ENCODE measurements at places on chromosomes 16 and 17.
A peak's percentile ranks its signal among the peaks of the same experiment; 100 is the strongest.

DNA sequence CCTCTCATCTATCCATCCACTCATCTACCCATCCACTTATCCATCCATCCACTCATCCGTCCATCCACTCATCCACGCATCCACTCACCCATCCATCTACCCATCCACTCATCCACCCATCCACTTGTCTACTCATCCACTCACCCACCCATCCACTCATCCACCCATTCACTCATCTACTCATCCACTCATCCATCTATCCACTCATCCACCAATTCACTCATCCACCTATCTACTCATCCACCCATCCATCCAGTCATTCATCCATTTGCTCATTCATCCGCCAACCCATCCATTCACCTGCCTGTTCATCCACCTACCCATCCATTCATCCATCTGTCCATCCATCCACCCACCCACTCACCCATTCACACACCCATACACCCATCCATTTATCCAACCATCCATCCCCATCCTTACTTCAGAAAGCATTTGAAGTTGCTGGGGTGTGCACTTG lies 329.6 kb downstream of the SEC14L1 start:
- DNase-seq, result no peak

DNA sequence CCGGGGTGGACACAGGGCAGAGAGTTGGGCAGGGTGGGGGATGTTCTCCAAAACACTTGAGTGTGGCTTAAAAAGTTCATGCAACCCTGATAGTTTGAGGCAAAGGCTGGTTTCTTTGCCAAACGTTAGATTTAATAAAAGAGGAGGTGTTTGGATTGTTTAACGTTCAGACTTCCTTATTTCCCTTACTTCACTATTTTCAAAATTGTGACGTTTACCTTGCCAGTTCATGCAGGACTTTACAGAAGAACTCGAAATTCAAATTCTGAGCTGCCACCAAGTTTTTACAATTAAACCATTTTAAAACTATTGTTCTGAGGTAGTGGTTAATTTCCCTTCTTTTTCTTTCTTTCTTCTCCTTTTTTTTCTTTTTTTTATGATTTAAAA lies 5.5 kb downstream of the SEC14L1 start:
- DNase-seq, result no peak

GRCh38 chr16:2495041-2495440 lies 18.7 kb upstream of the ATP6V0C start:
- DNase-seq, result no peak

DNA sequence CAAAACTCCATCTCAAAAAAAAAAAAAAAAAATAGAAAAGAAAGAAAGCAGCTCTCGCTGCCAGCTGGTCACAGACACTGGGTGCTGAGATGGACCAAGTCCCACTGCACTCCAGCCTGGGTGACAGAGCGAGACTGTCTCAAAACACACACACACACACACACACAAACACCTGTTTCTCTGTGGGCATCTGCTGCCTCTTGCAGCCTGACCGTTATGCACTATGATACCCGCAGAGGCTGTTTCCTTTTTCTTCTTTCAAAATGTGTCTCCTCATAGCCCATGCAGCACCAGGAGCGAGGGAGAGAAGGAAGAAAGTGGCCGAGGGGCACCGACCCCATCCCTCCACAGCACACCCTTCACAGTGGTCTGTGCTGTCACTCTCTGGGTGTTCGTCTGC lies 36.9 kb upstream of the KLHDC4 start:
- DNase-seq, result no peak

GRCh38 chr17:44793885-44794842 lies 35.4 kb downstream of the ADAM11 start:
- no peak for DNase-seq

- DNase-seq, result no peak
Measured at GRCh38 chr17:22704674-22705073, 1012.4 kb downstream of the KCNJ18 start.

GRCh38 chr17:6912110-6913051 lies 80.9 kb upstream of the TEKT1 start:
- no peak for DNase-seq

GRCh38 chr16:88706965-88707826 lies 893 bp downstream of the CTU2 start:
- no peak for DNase-seq

- DNase-seq, result no peak
Measured at GRCh38 chr16:28586466-28586865, 10.4 kb downstream of the SULT1A2 start.

DNA sequence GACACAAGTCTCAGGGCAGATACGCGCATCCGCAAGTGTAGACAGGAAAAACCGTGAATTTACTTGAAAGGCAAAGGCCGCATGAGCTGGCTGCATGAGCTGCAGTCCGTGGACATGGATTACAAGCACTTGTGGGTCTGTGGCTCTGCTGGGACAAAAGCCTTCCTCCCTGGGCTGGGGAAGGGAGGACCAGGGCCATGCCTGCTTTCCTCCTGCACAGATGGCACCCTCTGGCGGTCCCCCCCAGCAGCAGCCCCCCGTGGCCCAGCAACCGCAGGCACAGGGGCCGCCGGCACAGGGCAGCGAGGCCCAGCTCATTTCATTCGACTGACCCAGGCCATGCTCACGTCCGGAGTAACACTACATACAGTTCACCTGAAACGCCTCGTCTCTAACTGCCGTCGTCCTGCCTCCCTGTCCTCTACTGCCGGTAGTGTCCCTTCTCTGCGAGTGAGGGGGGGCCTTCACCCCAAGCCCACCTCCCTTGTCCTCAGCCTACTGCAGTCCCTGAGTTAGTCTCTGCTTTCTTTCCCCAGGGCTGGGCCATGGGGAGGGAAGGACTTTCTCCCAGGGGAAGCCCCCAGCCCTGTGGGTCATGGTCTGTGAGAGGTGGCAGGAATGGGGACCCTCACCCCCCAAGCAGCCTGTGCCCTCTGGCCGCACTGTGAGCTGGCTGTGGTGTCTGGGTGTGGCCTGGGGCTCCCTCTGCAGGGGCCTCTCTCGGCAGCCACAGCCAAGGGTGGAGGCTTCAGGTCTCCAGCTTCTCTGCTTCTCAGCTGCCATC lies 1.7 kb upstream of the MRPL12 start:
- DNase-seq, result no peak

GRCh38 chr17:60857556-60858080 lies 180.0 kb downstream of the BCAS3 start:
- DNase-seq, result no peak

- peak; percentile 87 for DNase-seq
Measured at GRCh38 chr16:67594956-67595355, 32.6 kb downstream of the CTCF start.

- no peak for DNase-seq
Measured at GRCh38 chr17:2688351-2689342, 22.9 kb downstream of the CLUH start.

GRCh38 chr16:80147026-80147655 lies 393.7 kb upstream of the DYNLRB2 start:
- no peak for DNase-seq

- peak; percentile 97 for DNase-seq
Measured at GRCh38 chr17:44556832-44557606, at the start of gene FZD2. Gene FZD2 (plus strand): TSS chr17:44557484. CDS start chr17:44557689, 205 bp downstream.

GRCh38 chr17:28982131-28982793 lies 23.6 kb downstream of the SEZ6 start:
- DNase-seq, result no peak

GRCh38 chr17:40454613-40454995 lies 11.4 kb downstream of the IGFBP4 start:
- no peak for DNase-seq

DNA sequence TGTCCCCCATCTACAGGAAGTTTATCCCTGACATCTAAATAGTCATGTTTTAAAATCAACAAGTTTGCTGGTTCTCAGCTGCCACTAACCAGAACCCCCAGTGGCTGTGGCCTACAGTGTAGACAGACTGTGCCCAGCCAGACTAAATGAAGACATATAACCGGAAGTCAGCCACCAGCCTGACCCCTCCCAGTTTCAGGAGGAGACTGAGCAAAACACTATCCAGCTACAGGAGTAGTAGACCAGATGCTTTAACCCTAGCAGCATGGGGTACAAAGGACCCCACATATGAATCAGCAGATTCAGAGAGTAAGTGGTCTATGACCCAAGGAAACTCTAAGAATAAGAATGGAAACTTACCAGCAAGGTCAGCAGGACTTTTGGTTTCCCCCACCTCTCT lies 83.4 kb downstream of the HIC1 start:
- no peak for DNase-seq

- no peak for DNase-seq
Measured at GRCh38 chr16:23333034-23333579, 31.0 kb downstream of the SCNN1B start.

DNA sequence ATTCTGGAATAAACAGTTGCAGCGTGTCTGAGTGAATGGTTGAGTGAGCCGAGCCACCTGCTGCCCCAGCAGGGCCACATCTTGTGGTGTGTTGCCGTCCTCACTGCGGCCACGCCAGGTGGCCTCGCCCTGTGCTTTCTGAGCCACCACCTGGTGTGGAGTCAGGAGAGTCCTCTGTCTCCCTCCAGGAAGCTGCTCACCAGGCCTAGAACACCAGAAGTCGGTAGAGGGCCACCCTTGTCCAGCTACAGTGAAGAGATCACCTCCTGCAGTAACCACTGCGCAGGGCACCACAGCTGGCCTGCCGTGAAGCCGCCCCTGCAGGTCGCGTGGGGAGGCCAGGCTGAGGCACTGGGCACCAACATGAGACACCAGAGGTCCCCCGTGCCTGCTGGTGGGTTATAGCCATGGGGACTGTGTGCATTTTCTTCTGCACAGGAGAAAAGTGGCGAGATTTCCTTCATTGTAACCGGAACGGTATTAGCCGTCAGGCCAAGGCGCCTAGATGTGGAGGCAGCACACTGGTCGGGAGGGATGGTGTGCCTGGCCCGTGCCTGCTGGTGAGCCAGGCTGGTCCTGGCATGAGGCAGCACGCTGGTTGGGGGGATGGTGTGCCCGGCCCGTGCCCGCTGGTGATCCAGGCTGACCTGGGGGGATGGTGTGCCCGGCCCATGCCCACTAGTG lies 28.9 kb upstream of the FOXK2 start:
- DNase-seq, result no peak

DNA sequence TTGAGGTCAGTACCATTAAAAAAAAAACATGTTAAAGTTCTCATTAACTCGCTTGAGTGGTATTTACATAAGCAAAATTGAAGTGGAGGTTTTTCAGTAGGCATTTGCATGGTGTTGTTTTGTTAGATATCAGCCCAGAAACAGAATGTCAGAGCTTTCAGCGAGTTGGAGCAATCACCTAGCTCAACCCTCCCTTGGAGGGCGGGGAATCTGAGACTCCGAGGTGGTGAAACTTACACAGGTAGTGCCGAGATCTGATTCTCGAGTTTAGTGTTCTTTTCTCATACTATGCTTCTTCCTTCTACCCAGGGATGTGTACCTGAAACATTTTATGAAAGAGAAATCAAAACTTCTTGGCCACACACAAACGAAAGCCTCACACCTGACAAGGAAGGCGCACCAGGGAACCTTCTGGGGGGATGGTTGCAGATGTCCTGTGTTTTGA lies 6.6 kb downstream of the SEC14L1 start:
- no peak for DNase-seq

DNA sequence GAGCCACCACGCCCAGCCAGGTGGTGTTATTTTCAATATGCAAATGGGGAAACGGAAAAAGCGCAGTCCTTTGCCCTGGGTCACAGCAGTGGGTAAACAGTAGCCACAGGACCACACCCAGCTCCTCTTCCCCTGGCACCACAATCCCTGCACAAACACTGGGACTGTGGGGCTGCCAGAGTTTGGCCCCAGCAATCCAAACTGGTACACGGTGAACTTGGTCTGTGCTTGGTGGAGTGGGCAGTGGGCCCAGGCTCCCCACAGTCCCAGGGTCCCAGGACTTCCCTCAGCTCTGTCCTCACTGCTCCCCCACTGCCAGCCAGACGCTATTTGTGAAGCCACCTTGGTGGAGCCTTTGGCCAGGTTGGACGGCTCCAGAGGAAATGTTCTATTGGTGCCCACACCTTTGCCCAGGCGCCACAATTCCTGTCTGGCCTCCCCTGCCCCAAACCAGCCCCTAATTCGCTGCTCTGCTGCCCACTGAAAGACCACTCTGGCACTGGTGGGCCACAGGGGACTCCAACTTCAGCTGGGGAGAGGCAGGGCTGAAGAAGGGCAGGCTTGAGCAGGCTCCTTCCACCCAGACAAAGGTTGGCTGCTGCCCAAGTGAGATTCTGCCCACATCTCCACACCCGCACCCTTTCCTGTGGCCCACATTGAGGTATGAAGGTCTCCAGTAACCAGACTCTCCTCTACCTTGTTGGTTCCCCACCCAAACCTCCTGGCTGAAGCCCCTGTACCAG lies 2.1 kb downstream of the CHAD start:
- no peak for DNase-seq

- DNase-seq, result no peak
Measured at GRCh38 chr17:56956992-56957391, 3.9 kb downstream of the COIL start.

DNA sequence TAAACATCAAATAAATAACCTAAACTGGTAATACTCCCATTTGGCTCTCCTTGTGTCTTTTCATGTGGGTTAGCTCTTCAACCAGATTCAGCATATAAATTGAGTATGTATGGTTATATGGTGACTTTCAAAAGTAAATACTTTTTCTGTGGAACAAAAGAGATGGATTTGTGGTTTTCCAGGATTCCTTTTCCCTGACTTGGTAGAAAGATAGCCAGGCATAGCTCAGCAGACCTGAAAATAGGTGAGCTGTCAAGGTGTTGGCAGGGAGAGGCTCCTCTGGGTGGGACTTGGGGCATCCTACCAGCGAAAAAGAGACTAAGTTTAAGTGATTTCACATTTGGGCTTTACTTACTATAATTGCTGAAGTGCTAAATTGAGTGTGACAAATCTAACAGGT lies 80.3 kb downstream of the FTO start:
- DNase-seq, result peak; percentile 40

GRCh38 chr17:7476494-7476893 lies 2.9 kb downstream of the ZBTB4 start:
- DNase-seq, result peak; percentile 53

Measured in amniotic epithelial cell (primary cell).